ENCODE measurements at places on chromosomes 7 and 10.

DNA sequence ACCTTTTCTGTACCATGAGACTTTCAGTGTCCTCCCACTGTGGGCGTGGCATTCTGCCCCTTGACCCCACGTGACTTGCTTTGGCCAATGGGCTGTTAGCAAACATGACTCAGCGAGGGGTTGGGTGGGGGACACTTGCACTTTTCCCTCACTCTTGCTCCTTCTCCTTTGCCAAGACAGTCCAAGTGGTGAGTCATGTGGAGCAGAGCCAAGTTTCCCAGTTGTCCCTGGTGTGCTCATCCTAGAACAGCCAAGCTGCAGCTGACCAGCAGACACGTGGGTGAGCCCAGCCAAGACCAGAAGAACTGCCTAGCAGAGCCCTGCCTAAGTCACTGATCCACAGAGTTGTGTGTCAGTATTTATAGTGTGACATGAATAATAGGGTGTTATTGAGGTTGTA, 82.8 kb upstream of the CPXM2 start:
- no peak for DNase-seq

DNA sequence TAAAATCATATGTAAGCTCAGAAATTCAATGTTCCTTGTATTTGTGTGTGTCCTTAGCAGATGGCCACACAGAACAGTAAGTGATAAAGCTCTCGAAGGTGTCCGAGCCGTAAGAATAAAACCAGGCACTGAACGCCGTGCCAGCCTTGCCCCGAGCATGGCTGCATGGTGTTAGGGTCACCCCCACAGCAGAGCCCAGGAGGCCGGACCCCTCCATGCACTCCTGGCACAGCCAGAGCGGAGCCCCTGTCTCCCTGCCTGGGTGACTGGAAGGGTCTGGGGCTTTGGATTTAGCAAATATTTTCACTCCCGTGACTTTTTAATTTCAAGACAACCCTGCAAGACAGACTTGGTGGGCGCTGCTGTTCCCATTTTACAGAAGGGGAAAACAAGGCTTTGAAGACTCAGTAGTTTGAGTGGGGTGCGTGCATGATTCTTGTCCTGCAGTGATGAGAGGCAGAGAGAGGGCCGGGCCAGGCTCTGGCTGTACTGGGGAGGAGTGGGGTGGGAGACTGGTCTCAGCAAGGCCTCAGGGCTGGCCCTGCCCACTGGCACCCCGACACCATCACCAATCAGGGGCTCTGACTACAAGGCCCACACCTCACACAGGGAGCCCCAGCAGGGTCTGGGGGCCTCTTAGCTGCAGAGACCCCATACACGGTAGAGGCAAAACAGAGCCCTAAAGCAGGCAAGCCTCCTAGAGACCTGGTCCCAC, 39.4 kb downstream of the VIPR2 start:
- DNase-seq, result no peak

- DNase-seq, result peak; percentile 14
Observed at GRCh38 chr7:41241641-41242040, 461.2 kb downstream of the INHBA start.

DNA sequence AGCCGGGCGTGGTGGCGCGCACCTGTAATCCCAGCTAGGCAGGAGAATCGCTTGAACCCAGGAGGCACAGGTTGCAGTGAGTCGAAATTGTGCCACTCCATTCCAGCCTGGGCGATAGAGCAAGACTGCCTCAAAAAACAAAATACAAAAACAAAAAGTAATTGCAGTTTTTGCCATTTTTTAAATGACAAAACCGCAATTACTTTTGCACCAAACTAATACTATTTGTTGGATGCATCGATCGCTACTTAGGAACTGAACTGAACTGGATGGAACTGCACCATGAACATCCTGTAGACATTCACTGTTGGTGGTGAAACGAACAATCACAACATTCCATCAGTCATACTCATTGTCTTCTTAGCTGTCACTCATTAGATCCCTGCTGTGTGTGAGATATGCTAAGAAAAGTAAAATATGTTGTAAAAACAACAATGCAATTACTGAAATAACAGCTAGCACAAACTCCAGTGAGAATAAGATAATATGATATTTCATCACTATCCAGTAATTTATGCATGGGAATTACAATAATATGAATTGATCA, 341.2 kb downstream of the ACTR3B start:
- no peak for DNase-seq

- no peak for DNase-seq
Observed at GRCh38 chr7:33968591-33968990, 63.3 kb downstream of the BMPER start.

GRCh38 chr7:31688372-31688771, 1.4 kb downstream of the PPP1R17 start:
- DNase-seq, result no peak

DNA sequence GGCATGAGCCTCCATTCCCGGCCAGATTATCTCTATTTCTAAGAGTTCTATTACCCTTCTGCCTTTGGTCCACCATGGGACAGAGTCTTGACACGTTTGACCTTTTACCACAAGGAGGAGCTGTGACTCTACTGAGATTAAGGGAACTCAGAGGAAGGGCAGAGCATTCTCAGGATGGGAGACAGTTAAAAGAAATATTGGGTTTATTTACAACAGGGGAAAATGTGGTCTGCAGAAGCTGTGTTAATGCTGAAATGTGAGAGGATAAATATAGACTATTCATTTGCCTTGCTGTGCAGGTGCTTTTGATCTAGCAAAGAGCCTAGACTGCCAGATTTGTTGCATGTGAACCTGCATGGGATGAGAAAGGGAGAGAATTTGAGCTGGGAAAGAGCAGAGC, 45.8 kb upstream of the PRSS58 start:
- peak; percentile 58 for DNase-seq

DNA sequence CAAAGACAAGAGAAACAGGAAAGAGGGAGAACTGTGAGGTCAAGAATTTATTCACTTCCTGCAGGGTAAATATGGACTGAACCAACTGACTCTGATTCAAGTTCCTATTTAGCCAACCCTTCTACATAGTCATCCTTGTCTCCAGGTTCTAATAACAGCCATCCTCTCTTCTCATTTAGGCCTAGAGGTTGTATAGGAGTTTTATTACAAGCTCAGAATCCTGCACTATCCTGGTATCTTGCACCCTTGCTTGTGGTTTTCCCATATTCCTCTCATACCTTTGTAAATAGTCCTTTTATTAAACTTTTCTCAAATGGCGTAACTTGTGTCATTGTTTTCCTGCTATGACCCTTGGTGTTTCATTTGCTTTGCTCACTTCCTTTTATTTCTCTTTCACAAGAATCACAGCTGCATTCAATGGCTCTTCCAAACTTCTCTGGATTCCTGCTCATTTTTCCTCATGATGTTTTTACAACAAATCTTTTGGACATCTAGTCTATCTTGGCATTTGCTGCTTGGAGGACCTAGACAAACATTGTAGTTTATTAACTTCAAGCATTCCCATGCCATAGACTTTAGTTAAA, 12.4 kb upstream of the OR2A5 start:
- no peak for DNase-seq

GRCh38 chr7:36079446-36080025, 73.5 kb upstream of the EEPD1 start:
- DNase-seq, result no peak

DNA sequence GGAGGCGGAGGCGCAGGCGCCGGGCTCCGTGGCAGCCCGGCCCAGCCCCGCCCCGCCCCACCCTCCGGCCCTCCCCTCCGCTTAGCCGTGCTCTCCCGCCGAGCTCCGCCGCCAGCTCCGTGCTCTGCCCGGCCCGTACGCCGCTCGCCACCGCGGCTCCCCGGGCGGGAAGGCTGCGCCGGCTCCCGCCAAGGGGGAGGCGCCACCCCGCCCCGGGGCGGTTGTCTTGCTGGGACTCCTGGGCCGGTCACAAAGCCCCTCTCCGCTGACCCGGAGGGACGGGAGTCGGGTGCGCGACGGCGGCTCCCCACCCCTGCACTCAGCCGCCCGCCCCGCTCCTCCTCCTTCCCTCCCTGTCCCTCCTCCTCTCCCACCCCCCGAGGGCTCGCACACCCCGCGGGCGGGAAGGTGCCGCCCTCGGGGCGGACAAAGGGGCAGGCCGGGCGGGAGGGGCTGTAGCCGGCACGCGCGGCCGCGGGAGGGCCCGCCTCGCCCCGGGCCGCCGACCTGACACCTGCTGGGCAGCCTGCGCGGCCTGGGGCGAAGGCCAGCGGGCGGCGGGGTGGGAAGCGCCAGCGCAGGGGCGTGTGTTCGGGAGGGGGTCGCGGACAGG, 11.5 kb upstream of the SP8 start:
- DNase-seq, result peak; percentile 66

GRCh38 chr10:79273604-79274003, 73.7 kb upstream of the PPIF start:
- no peak for DNase-seq

DNA sequence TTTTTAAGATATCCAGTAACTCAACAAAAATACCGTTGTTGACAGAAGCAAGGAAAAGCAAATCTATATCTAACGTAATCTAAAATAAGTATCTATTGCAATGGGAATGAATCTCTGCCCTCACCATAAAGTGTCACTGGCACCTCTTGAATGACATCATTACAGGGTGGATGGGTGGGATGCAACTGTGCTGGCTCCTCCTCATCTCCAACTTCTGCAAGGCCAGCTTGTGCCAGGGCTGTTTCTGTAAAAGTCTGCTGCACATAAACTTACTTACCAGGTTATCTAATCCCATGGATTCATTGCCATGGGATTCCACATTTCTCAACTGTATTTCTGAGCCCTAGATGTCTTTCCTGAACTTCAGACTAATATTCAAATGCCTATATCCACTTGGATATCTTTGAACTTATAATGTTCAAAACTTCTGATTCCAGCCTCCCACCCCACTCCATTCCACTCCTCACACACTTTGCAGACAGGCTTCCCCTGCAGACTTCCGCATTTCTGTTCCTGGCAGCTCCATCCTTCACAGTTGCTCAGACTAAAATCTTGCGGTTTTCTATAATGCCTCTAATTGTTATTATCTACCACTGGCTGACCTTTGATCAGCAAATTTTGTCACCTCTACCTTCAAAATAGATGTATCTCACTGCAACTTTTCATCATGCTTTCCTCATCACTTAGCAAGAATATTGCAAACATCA, 10.7 kb downstream of the FGL2 start:
- no peak for DNase-seq

- peak; percentile 30 for DNase-seq
Observed at GRCh38 chr10:113007821-113008220, 57.8 kb downstream of the TCF7L2 start.

GRCh38 chr7:153675131-153675530, 377.1 kb upstream of the DPP6 start:
- DNase-seq, result no peak

DNA sequence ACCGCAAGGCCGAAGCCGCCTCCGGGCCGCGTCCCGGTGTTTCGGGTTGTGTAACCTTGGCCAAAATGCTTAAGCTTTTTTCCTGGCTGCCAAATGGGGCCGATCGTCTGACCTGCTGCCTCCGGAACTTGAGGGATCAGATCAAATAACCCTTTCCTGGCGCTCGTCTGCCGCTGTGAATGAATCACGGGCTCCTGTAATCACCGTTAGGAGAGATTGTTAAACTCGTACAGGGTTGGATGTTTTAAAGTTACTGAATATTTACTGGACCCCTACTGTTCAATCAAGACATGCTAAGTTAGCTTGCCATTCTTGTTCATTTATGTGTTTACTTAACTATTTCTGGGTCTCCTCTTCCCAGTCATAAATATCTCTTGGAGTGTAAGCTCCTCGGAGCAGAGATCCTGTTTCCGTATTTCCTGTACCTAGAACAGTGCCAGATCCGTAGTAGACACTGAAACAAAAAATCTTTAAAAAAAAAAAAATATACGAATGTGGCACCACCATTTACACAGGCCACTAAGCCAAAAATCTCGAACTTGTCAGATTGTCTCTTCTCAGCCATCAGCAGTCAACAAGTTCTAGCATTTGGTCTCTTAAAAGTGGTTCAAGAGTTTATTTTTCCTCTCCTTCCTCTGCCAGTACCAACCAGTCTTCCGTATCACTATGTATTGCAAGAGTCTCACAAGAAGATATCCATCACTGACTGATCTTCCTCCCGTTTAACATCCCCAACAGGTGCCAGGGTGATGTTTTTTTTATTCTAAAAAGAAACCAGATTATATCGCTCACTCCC, 650 bp upstream of the TM9SF3 start:
- no peak for DNase-seq
